Stomach (tissue), 19 donors: ENCODE measurements at places on chromosomes 5 and 9.

GRCh38 chr5:126640866-126641265 is 40.1 kb downstream of the PHAX start:
- no peak for DNase-seq

- DNase-seq: no peak
Measured at GRCh38 chr5:78605611-78606010, 43.0 kb downstream of the LHFPL2 start.

GRCh38 chr5:168552146-168552545 is 23.0 kb downstream of the FBLL1 start:
- no peak for DNase-seq

GRCh38 chr5:135058331-135058732 is 24.3 kb upstream of the PITX1 start:
- DNase-seq: no peak

GRCh38 chr5:111427762-111428161 is 84.6 kb downstream of the STARD4 start:
- no peak for DNase-seq

GRCh38 chr5:113169720-113170119 is 193.1 kb downstream of the DCP2 start:
- DNase-seq: no peak

DNA sequence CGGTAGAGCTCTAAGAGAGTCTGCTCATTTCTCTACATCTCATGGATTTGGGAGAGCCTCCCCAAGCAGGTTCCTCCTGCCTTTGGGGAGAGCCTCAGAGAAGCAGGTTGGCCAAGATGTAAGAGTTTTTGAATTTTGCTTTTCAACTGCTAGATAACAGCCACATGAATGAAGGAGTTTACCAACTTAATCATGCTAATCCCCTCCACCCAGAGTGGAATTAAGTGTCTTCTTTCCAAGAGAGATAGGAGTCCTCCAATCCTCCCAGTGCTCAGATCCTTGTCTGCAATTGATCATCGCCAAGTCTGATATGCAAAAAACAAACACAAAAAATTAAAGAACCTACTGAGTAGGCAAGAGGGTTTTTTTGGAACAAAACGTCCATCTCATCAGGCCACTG is 99.4 kb upstream of the MAP3K1 start:
- DNase-seq: no peak

GRCh38 chr9:107735821-107736220 is 246.3 kb upstream of the KLF4 start:
- no peak for DNase-seq

- DNase-seq: peak; percentile 74
Measured at GRCh38 chr5:61599370-61600122, 267.5 kb downstream of the ZSWIM6 start.
